Upper lobe of left lung (tissue), 6 donors: ENCODE measurements at places on chromosomes 3 and 15.

DNA sequence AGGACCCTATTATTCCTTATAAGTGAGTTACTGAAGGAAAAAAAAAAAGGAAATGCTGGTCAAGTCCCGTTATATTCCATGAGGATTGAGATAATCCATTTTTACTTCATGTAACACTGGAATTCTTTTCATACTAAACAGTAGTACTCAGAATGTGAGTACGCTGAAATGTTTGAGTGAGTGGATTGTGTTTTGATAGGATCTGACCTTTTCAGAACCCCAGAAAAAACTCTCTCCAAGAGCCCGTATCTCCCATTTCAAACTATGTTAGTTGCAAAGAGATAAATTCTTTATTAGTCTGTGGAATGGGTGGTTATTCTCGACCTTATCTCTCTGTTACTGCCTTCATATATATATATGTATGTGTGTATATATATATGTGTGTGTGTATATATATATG, 2.5 kb upstream of the LPP start:
- DNase-seq, result no peak

DNA sequence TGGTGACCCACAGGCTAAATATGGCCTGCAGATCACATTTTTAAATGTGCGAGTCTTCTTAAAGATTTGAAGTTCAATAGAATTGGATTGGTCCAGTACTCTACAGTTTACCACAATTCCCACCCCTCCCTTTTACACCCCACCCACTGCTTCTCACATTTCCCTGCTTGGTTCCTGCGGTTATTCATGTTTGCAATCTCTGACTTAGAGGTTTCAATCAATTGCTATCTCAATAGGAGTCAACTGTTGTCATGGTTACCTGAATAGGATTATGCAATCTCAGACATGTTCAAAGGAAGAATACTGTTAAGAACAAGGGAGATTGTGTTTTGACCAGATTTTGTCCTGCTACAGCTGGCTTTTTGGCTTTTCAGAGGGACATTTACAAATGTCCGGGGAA, 4.9 kb upstream of the C3orf49 start:
- DNase-seq, result no peak

DNA sequence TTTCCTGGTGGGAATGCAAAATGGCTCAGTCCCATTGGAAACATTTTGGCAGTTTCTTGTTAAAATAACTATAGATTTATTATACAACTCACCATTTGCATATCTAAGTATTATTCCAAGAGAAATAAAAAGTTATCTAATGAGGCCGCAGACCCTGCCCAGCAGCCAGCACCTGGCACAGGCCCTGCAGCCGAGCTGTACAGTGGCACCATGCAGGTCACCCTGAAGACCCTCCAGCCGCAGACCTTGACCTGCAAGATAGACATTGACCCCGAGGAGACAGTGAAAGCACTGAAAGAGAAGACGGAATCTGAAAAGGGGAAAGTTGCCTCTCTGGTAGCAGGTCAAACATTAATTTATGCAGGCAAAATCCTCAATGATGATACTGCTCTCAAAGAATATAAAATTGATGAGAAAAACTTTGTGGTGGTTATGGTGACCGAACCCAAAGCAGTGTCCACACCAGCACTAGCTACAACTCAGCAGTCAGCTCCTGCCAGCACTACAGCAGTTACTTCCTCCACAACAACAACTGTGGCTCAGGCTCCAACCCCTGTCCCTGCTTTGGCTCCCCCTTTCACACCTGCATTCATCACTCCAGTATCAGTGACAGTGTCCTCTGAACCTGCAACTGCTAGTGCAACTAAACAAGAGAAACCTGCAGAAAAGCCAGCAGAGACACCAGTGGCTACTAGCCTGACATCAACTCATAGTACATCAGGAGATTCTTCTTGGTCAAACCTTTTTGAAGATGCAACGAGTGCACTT, 113.5 kb upstream of the SATB1 start:
- no peak for DNase-seq

DNA sequence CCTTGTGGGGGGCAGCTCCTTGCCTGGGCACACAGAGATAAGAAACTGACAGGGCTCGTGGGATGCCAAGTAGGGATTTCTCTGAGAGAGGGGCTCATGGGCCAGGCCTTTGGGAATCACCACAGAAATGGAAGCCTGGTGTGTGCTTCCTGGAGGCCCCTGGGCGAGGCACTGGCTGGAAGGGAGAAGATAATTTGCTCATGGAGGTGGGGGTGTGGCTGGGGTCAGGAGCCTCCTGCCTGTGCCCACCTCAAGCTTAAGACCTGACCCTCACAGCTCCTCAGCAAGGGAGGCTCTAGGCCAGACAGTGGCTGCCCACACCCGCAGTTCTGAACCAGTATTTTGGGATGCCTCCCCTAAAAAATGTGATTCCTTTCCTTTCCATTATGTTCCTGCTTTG, 16.9 kb upstream of the CPNE9 start:
- no peak for DNase-seq

- DNase-seq, result no peak
Measured at GRCh38 chr3:86993704-86994103, 2.8 kb upstream of the VGLL3 start.
